ENCODE measurements at places on chromosomes 2 and 18.

DNA sequence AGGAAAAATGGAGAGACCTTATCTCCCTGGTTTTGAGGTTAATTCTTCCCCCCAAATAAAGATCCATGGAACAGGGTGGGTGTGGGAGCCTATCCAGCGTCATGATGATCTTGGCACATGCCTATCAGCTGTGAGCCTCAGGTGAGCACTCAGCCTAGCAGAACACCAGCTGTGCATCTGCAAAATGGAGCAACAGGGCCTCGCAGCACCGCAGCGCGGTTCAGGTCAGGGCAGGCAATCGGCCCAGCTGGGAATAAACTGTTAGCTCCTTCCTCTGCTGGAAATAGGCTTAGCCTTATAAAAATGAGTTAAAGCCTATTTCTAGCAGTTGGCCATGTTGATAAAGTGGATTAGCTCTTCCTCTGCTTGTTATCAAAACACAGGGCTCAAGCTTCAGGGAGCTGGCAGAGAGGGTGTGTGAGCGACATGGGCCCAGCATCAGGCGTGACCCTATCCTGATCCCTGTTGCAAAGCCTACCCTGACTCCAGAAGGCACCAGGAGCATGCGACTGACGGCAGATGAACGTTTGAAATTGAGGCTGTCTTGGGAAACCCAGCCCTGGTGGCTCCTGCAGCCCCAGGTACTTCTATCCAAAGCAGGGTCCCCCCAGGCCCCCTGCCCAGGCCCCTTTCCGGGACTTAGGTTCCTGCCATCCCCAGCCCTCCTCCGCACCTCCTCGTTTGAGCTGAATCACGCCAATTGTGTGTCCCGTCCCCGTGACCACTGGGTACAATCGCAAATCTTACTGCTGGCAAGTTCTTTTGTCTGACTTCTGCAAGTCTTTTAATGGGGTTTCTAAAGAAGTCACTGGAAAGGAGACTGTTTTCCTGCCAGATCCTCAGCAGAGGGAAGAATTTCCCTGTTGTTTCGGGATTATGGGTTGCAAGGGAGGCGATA, 35.4 kb downstream of the ARHGEF4 start:
- no peak for DNase-seq

DNA sequence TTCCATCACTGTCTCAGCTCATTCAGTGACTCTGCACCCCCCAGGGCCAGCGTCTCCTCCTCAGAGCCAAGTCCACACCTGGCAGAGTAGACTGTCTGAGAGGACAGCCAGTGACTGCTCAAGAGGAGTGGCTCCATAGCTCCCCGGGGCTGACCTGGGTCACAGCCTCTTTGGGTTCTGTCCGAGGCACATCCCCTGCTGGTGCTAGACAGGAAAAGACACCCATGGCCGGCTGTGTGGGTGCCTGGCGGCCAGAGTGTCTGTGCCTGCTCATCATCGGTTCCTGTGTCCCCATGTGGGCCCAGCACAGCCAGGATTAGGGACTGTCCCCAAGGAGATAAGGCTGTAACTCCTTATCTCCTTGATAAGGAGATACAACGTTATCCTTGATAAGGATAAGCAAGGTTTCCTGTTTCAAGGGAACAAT, 3.5 kb upstream of the CROCC2 start:
- no peak for DNase-seq

DNA sequence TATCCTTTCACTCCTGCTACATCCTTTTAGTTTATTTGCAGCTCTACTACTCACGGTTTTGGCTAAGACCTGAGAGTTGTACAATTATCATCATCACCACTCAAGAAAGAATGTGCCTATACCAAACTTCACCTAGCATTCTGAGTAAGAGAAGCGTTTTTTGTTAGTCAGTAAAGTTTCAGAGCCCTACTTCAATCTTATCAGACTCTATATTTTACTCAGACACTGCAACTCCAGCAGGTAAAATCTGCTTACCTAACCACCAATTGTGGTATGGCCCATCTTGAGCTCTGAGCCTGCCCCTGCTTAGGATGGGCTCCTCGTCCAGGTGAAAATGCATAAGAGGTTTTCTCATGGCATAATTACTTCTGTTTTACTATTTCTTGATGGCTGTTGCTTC, 37.1 kb downstream of the ICOS start:
- no peak for DNase-seq

- DNase-seq: no peak
These were observed 88.3 kb downstream of the CAMKMT start for GRCh38 chr2:44450082-44450481.

DNA sequence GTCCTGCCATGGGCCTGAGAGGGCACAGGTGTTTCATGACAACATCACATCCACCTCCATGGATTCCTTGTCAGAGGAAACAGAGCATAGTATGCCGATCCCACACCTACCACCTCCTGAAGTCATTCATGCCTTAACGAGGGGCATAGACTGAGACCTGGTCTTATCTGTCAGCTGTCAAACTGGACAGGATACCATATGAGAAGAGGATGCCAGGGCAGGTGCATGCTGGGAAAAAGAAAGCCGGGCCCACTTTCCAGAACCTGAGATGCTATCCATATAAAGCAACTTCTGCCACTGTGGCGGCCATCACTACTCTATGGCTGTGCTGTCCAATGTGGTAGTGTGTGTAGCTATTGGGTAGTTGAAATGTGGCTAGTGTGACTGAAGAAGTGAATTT, 116.0 kb upstream of the SIX2 start:
- no peak for DNase-seq

GRCh38 chr2:161112908-161113307, 47.3 kb upstream of the TANK start:
- no peak for DNase-seq

- DNase-seq: no peak
These were observed 277.5 kb downstream of the DYSF start for GRCh38 chr2:71730785-71731383.

DNA sequence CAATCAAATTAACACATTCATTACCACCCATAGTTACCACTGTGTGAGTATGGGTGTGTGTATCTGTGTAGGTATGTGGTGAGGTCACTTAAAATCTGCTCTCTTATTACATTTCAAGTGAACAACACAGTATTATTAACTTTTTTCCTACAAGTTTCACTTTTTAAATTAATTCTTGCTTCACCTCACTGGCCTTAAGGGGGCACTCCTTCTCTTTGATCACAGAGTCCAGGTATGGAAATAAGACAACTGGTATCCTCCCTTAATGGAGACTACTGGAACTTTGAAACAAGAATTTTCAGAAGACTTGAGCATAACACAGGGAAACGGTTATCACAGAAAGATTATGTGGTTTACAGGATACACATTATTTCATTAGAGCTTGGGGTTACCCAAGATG, 255.8 kb downstream of the ASXL3 start:
- no peak for DNase-seq

DNA sequence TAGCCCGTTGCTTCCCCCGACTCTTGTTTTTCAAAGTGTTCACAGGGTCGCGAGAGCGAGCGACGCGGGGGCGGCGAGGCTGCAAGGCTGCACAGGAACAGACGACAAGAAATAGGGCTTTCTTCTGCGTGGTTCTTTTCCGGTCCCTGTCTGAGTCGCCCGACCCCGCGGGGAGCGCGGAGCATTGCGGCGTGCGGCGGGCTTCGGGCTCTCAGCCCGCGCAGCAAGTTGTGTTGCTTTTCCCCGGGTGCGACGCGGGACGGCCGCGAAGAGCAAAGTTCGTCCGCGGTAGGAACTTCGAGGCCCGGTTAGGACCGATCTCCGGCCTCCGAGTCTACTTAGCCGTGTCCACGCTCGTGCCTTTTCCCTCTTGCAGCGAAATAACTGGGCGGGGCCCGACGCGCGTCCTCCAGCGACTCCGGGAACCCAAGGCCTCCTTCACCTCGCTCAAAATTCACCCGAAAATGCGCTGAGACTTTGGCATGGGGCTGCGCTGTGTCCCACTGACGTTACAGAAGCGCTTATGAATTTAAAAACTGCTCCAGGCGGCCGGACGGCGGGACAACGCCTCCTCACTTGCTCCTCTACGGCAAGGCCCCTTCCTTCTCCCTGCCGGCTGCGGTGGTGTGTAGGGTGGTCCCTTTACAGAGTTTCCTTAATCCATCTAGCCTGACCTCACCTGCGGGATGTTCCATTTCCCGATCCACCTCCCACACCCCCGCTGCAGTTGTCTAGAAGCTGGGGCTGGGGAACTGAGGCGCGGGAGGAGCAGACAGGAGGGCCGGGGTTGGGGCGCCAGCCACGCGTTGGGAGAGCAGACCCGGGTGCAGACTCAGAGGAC, 1.5 kb upstream of the BCL2L11 start:
- DNase-seq: no peak

DNA sequence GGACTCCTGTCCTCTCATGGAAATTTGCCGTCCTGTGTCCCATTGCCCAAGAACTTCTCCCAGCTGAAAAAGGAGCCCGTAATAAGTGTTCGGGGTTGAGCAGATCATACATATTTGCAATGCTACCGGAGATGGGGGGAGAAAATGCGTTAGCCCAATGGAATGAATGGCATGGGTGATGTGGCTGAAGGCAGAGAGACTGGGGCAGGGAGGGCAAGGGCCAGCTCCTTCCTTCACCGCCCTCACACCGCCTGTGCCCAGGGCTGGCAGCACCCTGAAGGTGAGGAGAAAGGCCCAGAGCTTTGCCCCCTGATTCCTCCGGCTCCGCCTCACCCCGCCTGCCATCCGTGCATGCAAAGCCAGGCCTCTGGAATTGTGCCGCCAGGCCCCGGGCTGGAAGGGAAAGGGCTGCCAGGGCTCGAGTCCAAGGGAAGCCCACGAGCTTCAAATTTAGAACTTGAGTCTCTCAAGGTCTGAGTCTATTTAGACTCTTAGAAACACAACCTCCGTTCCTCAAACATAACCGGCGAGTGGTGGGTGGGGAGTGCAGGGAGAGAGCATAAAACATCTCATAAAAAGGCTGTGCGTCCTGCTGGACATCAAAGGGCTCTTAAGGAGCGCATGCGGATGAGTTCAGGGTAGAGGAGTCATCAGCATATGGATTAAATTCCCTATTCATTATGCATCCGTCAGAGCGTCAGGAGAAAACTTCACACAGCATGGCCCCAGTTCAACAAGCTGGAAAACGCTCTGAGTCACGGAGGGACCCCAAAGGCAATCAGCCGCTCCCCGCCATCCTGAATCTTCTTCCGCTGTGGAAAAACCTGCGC, 121.7 kb upstream of the GLI2 start:
- peak; percentile 77 for DNase-seq

GRCh38 chr2:170710609-170710979, 4.5 kb upstream of the SP5 start:
- DNase-seq: no peak

DNA sequence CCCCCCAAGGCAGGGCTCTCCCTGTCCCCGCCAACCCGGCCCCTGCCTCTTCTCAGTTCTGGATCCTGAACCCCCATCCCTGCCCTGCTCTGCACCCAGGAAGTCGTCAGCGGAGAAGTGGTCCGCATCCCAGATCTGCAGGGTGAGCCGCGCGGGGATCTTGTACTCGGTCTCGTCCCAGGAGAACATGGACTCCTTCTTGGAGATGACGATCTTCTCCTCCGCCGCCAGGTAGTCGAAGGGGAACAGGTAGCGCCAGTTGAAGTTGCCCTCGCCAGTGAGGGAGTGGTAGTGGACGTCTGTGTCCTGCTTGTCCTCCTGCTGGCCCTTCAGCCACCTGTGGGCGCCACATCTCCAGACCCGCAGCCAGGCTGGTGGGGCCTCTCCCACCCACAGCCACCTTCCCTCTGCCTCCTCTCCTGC, 16.3 kb downstream of the OTOF start:
- no peak for DNase-seq

DNA sequence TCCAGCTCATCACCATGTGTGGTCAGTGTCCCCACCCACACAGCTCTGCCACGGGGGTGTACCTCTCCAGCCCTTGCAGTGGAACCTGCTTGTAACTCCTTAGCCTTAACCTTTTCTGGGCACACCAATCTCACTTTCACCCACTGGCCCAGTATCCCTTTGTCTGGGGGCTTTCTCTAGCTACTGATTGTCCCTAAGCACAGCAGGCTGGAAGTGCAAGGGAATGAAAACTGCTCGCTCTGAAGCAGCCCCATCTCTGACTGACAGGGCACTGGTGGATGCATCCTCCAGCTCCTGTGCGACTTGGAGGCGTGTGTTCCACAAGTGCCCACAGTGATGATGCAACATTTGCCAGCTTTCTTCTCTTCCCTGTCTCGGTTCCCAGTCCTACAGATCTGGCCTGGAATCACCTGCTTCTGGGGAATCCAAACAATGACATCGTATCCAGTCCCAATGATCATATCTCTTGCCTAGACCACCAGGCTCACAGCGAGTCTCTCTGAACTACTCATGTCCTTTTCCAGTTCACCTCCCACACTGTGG, 33.6 kb downstream of the SCTR start:
- DNase-seq: peak; percentile 58

GRCh38 chr2:63049970-63050333, 678 bp upstream of the OTX1 start:
- DNase-seq: peak; percentile 55

GRCh38 chr2:314561-315336, 26.9 kb upstream of the ALKAL2 start:
- no peak for DNase-seq

- DNase-seq: no peak
These were observed 86.9 kb downstream of the CRACDL start for GRCh38 chr2:98849113-98849512.

DNA sequence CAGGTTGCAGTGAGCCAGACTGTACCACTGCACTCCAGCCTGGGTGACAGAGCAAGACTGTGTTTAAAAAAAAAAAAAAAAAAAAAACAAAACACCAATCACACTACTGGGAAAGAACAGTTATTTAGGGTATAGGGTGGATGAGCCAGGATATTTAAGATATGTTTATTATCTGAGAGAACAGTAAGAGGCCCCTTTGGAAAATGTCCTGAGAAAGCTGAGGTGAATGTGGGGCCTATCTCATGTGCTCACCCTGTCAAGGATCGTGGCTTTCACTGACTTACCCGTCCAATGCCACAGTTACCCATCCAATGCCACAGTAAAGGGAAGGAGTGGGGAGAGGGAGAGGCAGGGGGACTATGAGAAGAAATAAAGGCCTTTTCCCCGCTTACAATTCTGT, 19.9 kb upstream of the ENOSF1 start:
- DNase-seq: no peak

DNA sequence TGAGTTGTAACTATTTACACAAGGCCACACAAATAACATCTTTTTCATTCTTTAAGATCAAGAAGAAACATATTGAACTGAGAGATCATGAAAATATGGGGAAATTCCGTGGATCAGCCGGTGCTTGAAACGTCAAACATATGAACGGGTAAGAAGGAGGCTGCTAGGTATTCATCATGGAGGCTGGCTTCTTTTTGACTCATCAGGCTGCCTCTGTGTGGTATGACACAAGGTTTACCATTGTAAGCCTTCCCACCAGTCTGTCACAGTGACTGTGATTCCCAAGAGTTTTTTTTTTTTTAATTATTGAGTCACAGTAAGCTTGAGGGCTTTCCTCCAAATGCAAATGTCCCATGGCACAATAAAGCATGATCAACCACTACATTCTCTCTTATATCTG, 506.9 kb downstream of the BCL11A start:
- no peak for DNase-seq
